ENCODE measurements at places on chromosomes 1 and 21.

DNA sequence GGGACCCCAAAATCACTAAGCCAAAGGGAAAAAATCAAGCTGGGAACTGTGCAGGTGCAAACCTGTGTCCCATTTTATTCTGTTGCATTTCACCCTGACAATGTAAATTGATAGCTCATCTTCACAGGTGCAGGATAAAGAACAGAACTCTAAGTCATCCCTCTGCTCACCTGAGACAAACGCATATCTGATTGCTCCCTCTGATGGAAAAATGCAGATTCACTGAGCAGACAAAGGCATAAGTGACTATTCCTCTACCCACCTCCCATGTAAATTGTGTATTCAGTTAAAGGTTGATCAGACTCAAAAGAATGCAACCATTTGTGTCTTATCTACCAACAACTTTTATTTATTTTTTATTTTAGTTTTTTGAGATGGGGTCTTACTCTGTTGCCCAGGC lies 644.2 kb downstream of the PTPRU start:
- no peak for DNase-seq

GRCh38 chr21:18954441-18954844 lies 550.9 kb upstream of the TMPRSS15 start:
- no peak for DNase-seq

DNA sequence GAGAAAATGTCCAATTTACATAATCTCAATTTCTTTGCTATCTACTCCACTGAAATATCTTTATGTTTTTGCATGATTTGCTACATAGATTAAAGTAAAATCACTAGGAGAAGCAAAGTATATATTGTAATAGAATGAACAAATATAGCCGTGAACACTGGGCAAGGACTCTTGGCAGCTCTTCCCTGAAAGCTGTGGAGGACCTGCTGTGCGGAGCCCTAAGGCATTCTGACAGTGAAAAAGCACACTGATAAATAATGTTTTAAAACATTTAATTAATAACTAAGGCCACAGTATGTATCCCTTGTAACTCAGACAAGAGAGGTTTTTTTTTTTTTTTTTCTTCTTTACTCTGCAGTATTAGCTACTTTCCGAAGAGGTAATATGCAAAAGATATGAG lies 256.1 kb upstream of the DPYD start:
- no peak for DNase-seq

DNA sequence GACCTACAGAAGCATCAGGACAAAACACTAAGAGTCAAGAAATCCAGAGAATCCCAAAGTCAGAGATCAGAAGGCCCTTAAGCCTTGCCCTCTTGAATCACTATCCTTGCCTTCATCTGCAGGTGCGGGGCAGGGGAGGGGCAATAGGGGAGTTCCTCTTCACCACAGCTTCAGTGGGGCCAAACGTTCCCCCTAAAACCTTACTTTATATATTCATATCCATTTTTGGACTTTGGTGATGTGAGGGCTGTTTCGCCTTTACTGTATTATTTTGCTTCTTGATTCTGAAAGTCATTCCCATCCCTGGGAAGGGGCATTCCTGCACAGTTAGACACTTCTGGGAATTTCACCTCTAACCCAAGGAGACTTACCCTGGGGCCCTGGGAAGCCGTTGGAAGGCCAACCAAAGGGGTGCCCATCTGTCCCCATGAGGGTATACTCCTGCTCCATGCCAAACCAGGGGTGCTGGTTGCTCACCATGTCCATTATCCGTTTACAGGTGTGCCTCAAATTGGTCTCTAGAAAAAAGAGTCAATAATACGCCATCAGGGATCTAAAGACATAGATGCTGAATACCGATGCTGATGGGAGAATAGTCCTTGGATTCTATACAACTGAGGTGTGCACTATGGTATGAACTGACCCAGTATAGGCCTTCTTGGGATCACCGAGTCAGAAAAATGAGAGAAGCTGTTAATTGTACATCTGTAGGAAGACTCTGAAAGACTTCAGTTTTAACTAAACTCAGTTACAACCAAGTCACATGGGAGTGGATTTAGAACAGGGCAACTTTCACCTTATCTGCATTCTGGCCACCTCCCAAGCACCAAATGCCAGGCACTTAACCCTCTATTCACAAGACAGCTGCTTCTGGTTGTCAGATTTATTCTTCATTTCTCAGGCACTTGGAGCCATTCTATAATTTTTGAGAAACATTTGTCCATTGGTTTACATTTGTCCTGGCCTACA lies 5.4 kb downstream of the GLUL start:
- no peak for DNase-seq

GRCh38 chr1:53731779-53732305 lies 7.1 kb downstream of the GLIS1 start:
- DNase-seq = no peak

Measured in activated CD8-positive, alpha-beta memory T cell treated with anti-CD3 and anti-CD28 coated beads for 48 hours (primary cell).